Glutamatergic neuron (in vitro differentiated cells): ENCODE measurements at places on chromosomes 2 and 18. TPM values are rescaled to one million over a fixed set of nuclear protein-coding genes. Genes with fewer than 3 reads are reported as not detected.

HOXD4 gene
- not detected for total RNA-seq

CD207 gene
- 0.51 TPM for total RNA-seq

DNA sequence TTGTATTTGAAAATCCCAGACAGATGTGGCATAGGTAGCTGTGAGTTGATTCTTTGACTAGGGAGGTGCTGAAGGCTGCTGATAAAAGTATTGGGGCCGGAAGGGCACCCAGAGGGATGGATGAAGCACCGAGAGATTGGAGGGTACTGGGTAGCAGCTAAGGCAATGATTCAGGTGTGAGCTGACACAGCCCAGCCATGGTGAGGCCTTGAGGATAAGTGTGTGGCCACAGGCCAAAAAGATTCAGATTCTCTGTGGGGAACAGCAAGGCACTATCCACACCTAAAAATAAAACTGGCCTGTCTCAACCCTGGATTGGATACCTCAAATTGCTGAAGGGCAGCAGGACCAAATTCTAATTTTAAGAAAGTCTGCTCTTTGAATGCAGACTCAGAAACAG is 35.2 kb downstream of the RDH14 start:
- DNase-seq: no peak

FOXD4L1 gene
- total RNA-seq: 0.44 TPM

DYNC2LI1 gene
- total RNA-seq: 11.9 TPM

DNA sequence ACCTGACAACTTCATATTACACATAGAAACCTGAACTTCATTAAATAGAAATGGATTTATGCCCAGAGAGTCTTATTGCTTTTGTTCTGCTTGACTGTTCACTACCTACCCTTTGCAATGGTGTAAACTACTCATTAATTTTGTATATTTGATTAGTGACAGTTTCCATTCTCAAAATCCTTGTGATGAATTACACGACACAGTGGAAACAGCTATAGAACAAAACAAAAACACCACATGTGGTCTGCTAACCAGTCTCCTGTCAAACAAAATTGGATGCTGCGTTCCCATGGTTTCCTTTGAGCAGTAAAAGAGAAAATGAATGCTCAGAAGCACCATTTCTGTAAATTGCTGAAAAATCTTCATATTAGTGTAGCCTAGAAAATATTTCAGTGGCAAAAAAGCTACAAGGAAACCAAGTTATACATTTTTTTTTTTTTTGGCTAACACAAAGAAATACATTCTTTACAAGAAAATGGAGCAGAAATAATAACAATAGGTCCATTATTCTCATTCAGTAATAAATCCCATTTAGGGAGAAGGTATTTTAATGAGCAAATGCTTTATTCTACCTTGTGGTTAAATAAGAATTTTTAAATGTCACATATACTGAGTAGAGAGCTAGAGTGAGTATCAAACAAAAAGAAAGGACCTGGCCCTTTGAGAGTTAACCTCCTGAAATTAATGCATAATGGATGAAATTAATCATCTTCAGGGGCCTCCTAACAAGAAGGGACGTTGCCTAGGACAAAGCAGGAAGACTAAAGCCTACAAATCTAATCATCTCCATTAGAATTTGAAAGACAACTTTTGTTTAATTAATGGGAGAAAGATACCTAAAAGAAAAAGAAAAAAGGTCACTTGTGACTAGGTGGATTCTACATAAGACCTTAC is 355.1 kb upstream of the ZC3H15 start:
- DNase-seq: no peak

GRCh38 chr2:113112441-113112840 is 15.0 kb upstream of the IL1RN start:
- DNase-seq: no peak

CRYGD gene
- total RNA-seq: 0.76 TPM

- DNase-seq: no peak
These were observed 11.9 kb upstream of the TMEM182 start for GRCh38 chr2:102749938-102750337.
